Forelimb muscle (tissue), 1 donor: ENCODE measurements at places on chromosomes 16 and 17. TPM values are rescaled to one million over a fixed set of nuclear protein-coding genes. Genes with fewer than 3 reads are reported as not detected.

POLR3K gene
- polyA plus RNA-seq: 6.7 TPM

DPEP1 gene
- 0.72 TPM for polyA plus RNA-seq

CNGB1 gene
- 0.03 TPM for polyA plus RNA-seq

CRYBA1 gene
- polyA plus RNA-seq: not detected

SOCS3 gene
- 6.2 TPM for polyA plus RNA-seq

CDIPT gene
- polyA plus RNA-seq: 37.7 TPM

KRTAP9-2 gene
- not detected for polyA plus RNA-seq

ARL5C gene
- polyA plus RNA-seq: 0.59 TPM

CDK12 gene
- polyA plus RNA-seq: 29.6 TPM

PSMC3IP gene
- polyA plus RNA-seq: 9.3 TPM

PRKCA gene
- polyA plus RNA-seq: 2.4 TPM

PRR35 gene
- 0.14 TPM for polyA plus RNA-seq

TAC4 gene
- polyA plus RNA-seq: 1.8 TPM

TEKT1 gene
- polyA plus RNA-seq: not detected

PRSS27 gene
- 1.4 TPM for polyA plus RNA-seq

RGS9 gene
- polyA plus RNA-seq: 2.2 TPM

BBS2 gene
- 47.5 TPM for polyA plus RNA-seq

KRT33B gene
- polyA plus RNA-seq: not detected

LLGL1 gene
- 20.8 TPM for polyA plus RNA-seq

PRAC2 gene
- polyA plus RNA-seq: not detected

SBK1 gene
- 21.8 TPM for polyA plus RNA-seq

DHRS7C gene
- 110 TPM for polyA plus RNA-seq

RAB26 gene
- polyA plus RNA-seq: 1.0 TPM

SP6 gene
- 1.0 TPM for polyA plus RNA-seq

NME1 gene
- 45.9 TPM for polyA plus RNA-seq

FGF11 gene
- polyA plus RNA-seq: 1.4 TPM

CES5A gene
- not detected for polyA plus RNA-seq

NTN1 gene
- polyA plus RNA-seq: 7.4 TPM

TAT gene
- polyA plus RNA-seq: not detected

MYH2 gene
- polyA plus RNA-seq: 74.3 TPM

RMI2 gene
- 7.6 TPM for polyA plus RNA-seq

CARD14 gene
- 0.92 TPM for polyA plus RNA-seq

ACSM3 gene
- 2.9 TPM for polyA plus RNA-seq

CCL1 gene
- not detected for polyA plus RNA-seq

UBALD1 gene
- 23.4 TPM for polyA plus RNA-seq

SHBG gene
- polyA plus RNA-seq: 0.51 TPM

PITPNM3 gene
- polyA plus RNA-seq: 6.7 TPM

MYADML2 gene
- polyA plus RNA-seq: 43.6 TPM

LPCAT2 gene
- polyA plus RNA-seq: 21.8 TPM

ZG16 gene
- polyA plus RNA-seq: not detected

CSH1 gene
- 2.7 TPM for polyA plus RNA-seq

PIK3R5 gene
- polyA plus RNA-seq: 1.3 TPM

TMED6 gene
- polyA plus RNA-seq: 1.5 TPM

TMEM92 gene
- 0.76 TPM for polyA plus RNA-seq

ACSM2A gene
- 0.35 TPM for polyA plus RNA-seq

SPAG5 gene
- polyA plus RNA-seq: 18.5 TPM

CCL13 gene
- 1.6 TPM for polyA plus RNA-seq

SCGB1C2 gene
- not detected for polyA plus RNA-seq

MGAT5B gene
- polyA plus RNA-seq: 0.38 TPM

GPRC5C gene
- 38.7 TPM for polyA plus RNA-seq
